ENCODE measurements at places on chromosomes 1 and 21. TPM values are rescaled to one million over a fixed set of nuclear protein-coding genes. Genes with fewer than 3 reads are reported as not detected.

CAPN8 gene
- not detected for total RNA-seq

- no peak for DNase-seq
Measured at GRCh38 chr1:225461533-225462428, 33.9 kb upstream of the LBR start.

DNA sequence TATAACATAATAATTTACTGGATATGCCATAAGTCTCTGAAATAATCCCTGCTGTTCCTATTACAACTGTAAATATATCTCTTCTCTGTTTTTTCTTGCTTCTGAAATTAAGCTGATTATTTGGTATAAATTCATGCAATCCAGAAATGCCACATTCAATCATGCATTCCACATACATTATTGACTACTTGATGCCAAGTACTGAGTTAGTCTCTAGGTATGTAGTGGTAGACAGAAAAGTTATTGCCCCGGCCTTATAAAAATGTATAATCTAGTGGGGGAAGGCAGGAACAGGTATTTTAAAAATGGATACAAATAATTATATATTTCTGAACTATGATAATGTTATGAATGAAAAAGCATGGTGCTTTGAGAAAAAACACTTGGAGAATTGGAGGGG, 338.6 kb upstream of the SNX7 start:
- no peak for DNase-seq

AZIN2 gene
- 0.74 TPM for total RNA-seq

- DNase-seq = no peak
Measured at GRCh38 chr1:16413191-16413590, 24.0 kb downstream of the SPATA21 start.

DNA sequence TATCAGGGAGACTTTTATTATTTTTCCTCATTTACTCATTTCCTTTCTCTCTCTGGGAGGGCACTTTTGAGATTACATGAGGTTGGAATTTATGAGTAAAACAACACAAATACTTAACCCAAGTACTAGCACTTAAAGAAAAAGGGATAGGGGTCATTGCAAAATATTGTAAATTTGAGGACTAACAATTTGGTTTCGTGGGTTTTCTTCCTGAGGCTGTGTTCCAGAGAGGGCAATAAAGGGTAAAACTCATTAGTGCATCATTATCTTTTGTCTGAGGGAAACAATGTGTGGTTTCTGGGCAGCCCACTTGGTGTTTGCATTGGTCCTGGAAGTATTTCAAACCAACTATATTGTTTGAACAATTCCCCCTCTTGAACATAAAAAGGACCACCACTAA, 96.5 kb downstream of the GREM2 start:
- peak; percentile 54 for DNase-seq

GRCh38 chr1:221381910-221382623, 359.8 kb downstream of the DUSP10 start:
- no peak for DNase-seq

GRCh38 chr1:17646444-17647280, 107.2 kb downstream of the ARHGEF10L start:
- DNase-seq = no peak

DNA sequence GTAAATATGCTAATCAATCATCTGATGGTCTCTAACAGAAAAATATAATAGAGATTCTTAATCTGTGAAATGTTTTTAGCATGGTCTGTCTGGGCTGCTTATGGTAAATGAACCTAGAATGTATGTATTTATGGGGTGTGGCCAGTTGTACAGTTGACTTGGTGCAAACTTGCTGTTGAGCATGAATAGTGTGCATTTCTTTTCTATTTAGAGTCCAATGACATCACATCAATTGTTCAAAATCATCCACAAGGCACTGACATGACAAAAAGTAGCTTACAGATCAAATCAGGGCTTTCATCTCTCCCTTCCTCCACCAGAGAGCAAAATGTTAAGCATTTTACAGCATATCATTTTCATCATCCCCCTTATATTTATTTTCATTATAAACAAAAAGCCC, 1010.3 kb downstream of the KCNT2 start:
- DNase-seq = no peak

DNA sequence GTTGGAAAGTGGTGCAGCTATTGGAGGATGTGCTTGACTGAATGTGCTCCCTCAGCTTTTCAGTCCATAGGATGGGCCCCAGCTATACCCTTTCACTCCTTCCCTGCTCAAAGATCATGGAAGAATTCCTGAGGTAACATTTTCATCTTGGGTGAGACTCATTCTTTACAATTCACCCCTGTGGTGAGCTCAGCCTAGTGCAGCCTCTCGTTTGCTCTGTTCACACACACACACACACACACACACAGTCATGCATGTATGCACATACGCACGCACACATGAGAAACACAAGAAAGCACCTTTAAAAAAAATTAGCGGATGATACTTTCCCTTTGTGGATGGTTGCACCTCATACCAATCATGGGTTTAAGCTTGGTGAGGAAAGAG, 25.8 kb downstream of the CCN1 start:
- DNase-seq = no peak

- DNase-seq = no peak
Measured at GRCh38 chr1:161297415-161297814, 12.4 kb downstream of the MPZ start.

GRCh38 chr1:229035054-229035747, 235.7 kb upstream of the RAB4A start:
- no peak for DNase-seq

- DNase-seq = no peak
Measured at GRCh38 chr1:157139052-157139715, 989 bp upstream of the ETV3 start.

NID1 gene
- 57.5 TPM for total RNA-seq

Data from A172 (cell line).